ENCODE measurements at places on chromosomes 4 and X.
A peak's percentile ranks its signal among the peaks of the same experiment; 100 is the strongest.

- DNase-seq, result peak; percentile 4
Measured at GRCh38 chr4:184983672-184984356, 34.5 kb upstream of the HELT start.

GRCh38 chr4:85762529-85762871 lies 287.6 kb downstream of the ARHGAP24 start:
- no peak for DNase-seq

DNA sequence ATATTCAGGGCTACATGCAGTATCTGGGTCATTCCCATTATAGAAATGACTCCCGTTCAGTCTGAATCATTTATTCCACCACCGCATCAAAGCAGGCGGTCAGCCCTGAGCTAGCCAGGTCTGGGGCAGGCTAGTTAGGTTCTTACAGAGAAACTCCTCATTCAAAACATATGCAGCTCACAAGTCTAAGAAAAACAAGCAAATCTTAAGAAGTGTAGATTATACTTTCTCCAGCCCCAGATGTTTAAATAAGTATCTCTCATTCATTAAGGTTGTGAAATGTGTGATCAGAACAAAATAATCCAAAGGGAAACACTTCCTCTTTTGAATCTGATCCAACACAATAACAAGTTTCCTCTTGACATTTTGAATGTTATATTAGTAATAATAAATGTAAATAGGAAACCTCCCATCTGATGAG lies 441.9 kb downstream of the INPP4B start:
- no peak for DNase-seq

DNA sequence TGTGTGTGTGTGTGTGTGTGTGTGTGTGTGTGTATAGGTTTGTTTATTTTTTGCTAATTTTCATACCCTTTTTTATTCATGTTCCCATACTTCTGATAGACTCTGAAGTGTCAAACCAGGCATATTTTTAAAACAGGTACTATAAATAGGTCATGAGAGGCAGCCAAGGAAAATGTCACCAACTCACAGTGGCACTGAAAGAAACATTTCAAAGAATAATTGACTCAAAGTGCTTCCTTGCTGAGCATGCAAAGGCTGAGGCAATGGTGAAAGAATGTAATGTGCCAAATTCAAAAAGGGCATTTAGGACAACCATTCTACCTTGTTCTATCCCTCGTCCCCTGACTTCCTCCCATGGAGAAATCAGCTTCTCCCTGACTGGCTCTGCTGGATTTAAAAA lies 95.5 kb downstream of the EIF4E start:
- no peak for DNase-seq

DNA sequence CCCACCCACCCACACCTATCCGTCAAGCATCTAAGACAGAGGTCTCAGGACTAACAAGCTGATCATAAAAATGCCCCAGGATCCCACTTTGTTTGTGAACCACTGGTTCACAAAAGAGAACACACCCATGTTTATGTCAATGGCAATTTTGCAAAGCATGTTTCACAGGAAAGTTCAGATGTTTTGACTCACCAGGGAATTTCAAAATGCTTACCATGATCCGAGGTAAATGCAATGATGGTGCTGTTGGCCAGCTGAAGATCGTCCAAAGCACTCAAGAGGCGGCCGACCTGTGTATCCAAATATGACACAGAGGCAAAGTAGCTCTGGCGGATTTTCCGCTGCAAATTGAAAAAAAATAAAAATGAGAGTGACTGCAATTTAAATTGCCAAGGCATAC lies 15.0 kb downstream of the IDS start:
- DNase-seq, result no peak

- no peak for DNase-seq
Measured at GRCh38 chr4:37040816-37041215, 203.7 kb upstream of the NWD2 start.

- DNase-seq, result no peak
Measured at GRCh38 chr4:37482236-37482913, 203.8 kb downstream of the RELL1 start.

DNA sequence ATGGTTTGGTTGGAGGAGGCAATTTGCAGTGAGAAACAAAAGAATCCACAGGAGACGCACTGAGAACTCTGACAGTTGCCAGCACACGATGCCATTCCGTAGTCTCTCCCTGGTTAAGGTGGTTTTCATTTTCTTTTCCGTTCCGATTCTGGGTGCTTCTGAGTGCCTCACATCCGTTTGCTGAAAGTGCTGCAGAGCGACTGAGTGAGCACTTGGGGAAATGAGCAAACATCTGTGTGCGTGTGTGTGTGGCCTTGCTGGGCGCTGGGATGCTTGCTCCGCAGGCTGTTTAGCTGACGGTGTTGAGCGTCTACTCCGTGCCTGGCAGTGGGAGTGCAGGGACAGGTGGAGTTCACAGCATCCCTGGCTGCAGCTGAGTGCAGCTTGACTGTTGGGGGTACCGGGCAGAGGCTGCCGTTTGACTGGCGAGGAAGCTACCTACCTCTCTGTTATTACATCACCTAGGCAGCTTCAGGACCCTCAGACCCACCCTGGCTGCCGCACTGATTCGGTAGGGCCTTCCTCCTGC lies 49.3 kb downstream of the SORCS2 start:
- no peak for DNase-seq

DNA sequence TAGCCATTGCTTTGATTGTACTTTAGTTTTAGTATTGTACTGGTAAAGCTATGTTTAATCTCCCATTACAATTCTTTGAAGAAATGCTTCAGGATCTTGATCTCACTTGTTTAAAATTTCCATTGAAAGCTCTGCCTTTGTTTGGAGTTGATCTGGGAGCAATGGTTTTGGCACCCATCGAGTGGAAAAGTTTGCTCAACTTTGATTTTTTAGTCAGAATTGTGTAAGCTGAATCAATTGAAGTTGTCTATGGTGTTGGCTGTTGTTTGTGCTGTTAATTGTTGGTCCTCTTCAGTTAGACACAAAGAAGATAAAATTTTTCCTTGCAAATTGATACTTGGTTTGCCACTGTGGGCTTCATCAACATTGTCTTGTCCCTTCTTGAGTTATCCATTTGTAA lies 99.8 kb upstream of the ADAD1 start:
- no peak for DNase-seq

DNA sequence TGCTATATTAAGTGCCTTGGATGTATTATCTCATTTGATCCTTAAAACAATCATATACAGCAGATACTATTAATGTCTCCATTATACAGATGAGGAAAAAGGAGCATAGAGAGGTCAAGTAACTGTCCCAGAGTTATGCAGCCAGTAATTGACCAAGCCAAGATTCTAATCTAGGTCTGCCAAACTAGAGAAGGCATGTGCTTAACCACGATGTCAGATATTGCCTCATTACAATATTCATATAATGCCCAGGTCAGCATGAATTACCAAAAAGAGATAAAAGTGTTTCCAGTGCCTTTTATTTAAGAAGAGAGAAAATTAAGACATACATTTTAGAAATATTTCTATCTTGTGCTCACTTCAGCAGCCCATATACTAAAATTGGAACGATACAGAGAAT lies 7.1 kb downstream of the ARHGEF6 start:
- DNase-seq, result no peak

GRCh38 chr4:7366954-7367353 lies 67.8 kb downstream of the PSAPL1 start:
- DNase-seq, result no peak

DNA sequence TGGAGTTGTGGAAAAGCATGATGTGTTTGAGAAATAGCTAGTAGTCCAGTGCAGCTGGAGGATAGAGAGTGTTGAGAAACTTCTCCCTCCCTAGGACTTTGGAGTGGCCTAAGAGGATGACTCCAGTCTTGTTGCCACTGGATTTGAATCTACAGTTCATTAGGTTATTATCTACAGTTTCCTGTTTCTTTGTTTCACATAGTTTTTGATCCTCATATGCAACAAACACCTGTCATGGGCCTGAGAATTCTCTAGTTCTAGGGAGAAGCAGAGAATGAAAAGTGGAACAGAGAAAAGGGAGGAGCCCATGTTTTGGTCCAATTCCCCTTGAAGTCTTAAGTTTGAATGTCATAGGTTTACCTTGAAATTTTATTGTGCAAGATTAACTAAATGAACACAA lies 73.6 kb upstream of the TBC1D9 start:
- no peak for DNase-seq

GRCh38 chr4:8185930-8186329 lies 13.2 kb upstream of the SH3TC1 start:
- no peak for DNase-seq

DNA sequence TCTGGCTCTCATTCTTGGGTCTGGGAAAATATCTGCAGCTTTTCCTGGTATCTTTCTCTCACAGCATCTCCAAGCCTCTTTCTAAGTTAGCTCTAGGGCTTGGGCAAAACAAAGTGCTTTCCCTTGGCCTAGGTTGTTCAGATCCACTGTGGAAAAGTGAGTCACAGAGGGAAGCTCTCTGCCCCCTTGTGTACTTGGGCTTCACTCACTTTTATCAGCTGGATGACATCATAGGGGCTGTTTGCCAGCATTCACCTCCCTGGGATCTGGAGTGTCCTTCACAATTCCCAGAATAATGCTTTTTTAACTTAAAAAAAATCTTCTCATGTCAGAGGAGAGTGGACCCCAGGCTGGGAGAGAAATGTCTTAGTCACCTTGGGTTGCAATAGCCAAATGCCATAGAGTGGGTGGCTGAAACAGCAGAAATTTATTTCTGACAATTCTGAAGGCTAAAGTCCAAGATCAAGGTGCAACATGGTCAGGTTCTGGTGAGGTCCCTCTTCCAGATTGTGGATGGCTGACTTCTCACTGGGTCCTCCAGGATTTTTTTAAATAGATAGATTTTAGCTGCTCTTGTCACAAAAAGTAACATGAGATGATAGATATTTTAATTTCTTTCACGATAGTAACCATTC lies 247.8 kb downstream of the SH2D1A start:
- no peak for DNase-seq

GRCh38 chr4:2262944-2263250 lies 988 bp upstream of the MXD4 start:
- no peak for DNase-seq

GRCh38 chr4:100023800-100024199 lies 73.7 kb upstream of the H2AZ1 start:
- DNase-seq, result no peak

- no peak for DNase-seq
Measured at GRCh38 chr4:158182736-158183135, 9.9 kb upstream of the GASK1B start.

- DNase-seq, result no peak
Measured at GRCh38 chr4:1295405-1296055, 5.8 kb downstream of the MAEA start.

- no peak for DNase-seq
Measured at GRCh38 chr4:27010334-27010940, 149.8 kb downstream of the STIM2 start.

- DNase-seq, result no peak
Measured at GRCh38 chr4:127575888-127576287, 56.9 kb upstream of the INTU start.

DNA sequence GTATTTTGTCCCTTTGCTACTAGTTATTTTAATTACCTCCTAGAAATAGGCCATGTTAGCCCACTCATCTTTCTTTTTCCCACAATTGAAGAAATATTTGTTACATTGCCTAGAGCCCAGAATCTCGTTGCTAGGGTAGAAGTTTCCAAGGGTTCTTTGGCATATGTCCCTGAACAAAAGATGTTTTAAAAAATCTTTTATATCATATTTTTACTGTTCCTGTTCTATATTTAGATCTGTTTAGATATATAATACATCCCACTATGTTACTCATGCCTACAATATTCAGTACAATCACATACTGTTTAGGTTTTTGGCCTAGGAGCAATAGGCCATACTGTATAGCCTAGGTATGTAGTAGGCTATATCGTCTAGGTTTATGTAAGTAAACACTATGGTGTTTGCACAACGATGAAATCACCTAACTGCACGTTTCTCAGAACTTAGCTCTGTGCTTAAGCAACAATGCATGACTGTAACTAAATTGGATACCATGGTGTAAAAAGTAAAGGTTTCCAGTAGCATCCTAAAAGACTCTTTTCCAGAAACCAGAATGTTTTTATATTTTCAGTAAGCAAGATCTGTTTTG lies 236.0 kb upstream of the SLIT2 start:
- DNase-seq, result no peak

- no peak for DNase-seq
Measured at GRCh38 chr4:177737387-177737940, 295.2 kb upstream of the AGA start.

DNA sequence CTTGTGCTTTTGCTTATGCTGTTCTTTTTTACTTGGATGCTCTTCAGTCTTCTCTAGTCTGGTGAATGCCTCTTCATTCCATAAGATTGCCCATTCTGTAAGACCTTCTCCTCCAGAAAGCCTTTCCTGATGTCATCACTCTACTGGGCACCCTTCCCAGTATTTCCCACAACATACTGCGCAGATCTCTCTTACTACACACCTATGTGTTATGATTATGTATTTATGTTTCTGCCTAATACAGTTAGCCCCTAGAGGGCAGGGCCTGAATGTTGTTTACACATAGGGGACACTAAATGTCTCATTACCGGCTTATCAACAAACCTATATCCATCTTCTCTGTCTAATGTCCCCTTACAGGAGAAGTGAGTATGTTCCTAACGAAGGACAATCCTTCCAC lies 21.1 kb downstream of the AIFM1 start:
- no peak for DNase-seq

DNA sequence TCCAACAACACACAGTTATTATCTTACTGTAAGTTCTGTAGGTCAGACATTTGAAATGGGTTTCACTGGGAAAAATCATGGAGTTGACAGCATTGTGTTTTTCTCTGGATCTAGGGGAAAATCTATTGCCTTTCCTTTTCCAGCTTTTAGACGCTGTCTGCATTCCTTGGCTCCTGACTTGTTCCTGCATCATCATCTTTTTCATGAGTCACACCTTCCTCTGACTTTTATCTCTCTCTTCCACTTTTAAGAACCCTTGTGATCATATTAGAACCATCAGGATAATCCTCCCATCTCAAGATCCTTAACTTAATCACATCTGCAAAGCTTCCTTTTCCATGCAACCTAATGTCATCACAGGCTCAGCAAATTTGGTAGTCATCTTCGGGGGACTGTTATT lies 1454.8 kb downstream of the RPA4 start:
- DNase-seq, result no peak

GRCh38 chrX:71533516-71533850 lies 579 bp downstream of the OGT start:
- DNase-seq, result no peak

- no peak for DNase-seq
Measured at GRCh38 chr4:32562010-32562409, 1841.8 kb downstream of the PCDH7 start.

GRCh38 chr4:68240620-68241019 lies 4.9 kb downstream of the TMPRSS11B start:
- no peak for DNase-seq

- no peak for DNase-seq
Measured at GRCh38 chr4:147958489-147959065, 226.7 kb downstream of the ARHGAP10 start.
